ENCODE measurements at places on chromosomes 5 and 9.

DNA sequence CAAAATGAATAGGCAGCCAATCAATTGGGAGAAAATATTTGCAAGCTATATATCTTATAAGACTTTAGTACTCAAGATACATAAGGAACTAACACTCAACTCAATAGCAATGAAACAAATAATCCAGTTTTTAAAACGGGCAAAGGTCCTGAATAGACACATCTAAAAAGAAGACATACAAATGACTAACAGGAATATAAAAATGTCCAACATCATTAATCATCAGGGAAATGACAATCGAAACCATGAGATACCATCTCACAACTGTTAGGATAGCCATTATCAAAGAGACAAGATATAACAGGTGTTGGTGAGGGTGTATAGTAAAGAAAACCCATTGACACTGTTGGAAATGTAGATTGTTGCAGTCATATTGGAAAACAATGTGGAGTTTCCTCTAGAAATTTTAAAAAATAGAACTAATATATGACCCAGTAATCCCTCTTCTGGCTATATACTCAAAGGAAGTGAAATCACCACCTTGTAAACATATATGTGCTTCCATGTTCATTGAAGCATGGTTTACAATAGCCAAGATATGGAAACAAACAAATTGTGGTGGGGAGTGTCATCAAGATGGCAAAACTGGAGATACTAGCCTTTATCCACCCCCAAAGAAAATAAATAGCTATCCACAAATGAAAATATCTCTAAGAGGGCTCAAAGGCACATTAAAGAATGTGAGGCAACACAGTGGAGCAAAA lies 13.9 kb upstream of the BTNL3 start:
- no peak for DNase-seq

DNA sequence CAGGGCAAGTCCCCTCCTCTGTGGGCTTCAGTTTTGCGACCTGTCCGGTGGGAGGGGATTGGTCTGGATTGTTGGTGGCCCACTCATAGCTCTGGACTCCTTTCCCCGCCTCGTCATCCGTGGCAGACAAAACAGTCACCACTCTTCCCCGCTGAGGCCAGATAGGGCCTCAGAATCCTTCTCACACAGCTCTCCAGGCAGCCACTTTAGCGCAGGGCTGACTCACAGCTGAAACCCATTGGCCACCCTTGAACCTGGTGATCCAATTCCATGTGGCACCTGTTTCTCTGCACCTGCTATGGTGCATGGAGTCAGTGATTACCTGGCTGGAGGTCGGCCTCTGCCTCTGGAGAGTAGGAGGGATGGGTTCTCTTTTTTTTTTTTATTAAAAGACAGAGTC lies 15.8 kb upstream of the CACFD1 start:
- no peak for DNase-seq

GRCh38 chr9:74458832-74459231 lies 38.3 kb upstream of the RORB start:
- no peak for DNase-seq

DNA sequence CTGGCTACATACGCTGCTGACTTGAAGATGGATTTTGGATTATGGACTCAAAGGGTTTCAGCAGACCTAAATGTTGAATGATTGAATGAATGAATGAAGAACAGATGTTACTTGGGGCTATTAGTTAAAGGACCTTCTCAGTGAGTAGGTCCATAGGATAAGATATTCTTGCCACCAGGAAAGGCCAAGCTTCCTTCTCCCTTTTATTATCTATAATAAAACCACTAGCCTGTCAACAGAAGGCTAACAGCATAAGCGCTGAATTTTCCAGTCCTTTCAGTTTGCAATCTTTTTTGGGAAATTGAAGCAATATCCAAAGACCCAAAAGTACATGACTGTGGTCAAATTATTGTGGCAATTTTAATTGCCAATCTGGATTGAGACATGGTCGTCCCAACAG lies 113.3 kb downstream of the SV2C start:
- no peak for DNase-seq

DNA sequence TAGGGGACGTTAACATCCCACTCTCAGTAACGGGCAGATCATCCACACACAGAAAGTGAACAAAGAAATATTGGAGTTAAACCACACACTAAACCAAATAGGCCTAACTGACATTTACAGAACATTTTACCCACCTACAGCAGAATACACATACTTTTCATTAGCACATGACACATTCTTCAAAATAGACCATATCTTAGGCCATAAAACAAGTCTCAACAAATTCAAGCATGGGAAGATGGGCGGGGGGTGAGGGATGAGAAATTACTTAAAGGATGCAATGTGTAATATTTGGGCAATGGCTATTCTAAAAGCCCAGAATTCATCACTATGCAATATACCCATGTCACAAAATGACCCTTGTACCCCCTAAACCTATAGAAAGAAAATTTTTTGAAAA lies 226.2 kb downstream of the ATPSCKMT start:
- DNase-seq = no peak

DNA sequence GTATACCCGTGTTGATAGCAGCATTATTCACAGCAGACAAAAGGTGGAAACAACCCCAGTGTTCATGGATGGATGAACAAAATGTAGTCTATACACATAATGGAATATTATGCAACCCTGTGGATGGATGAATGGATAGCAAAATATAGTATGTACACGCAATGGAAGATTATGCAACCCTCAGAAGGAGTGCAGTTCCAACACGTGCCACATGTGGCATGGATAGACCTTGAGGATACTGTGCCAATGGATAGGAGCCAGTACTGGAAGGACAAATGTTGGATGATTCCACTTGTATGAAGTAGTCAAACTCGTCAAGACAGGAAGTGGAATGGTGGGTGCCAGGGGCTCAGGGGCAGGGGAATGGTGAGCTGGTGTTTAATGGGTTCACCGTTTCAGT lies 44.9 kb downstream of the PLEKHG4B start:
- DNase-seq = no peak

DNA sequence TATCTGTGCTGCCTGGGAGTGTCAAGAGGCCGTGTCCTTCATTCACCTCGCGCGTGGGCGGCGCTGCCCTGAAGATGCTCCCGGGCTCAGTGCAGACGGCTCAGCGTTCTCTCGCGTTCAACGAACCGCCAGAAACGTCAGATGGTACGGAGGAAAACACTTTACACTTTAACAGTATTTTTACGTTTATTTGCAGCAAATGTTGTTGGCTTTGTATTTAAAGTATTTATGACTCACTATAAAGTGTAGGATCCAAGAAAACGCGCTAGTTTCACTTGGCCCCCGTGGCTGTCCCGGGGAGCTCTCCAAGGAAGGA lies 544 bp upstream of the ERCC6L2 start:
- no peak for DNase-seq

DNA sequence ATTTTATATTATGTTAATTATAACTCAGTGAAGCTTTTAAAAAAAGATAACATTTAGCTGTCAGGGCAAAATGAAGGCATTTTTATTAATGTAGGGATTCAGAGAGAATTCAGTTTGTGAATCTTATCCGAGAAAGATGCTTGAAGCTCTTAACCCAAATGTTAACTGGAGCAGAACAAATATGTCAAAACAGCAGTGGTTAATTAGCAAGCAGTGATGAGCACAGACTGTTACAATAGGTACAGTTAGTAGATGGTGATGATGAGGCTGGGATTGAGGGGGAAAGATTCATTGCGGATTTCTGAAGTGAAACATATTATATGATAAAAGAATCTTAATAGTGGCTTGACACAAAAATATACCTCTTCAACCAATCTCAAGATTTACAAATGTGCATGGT lies 356.7 kb downstream of the DIRAS2 start:
- DNase-seq = no peak

DNA sequence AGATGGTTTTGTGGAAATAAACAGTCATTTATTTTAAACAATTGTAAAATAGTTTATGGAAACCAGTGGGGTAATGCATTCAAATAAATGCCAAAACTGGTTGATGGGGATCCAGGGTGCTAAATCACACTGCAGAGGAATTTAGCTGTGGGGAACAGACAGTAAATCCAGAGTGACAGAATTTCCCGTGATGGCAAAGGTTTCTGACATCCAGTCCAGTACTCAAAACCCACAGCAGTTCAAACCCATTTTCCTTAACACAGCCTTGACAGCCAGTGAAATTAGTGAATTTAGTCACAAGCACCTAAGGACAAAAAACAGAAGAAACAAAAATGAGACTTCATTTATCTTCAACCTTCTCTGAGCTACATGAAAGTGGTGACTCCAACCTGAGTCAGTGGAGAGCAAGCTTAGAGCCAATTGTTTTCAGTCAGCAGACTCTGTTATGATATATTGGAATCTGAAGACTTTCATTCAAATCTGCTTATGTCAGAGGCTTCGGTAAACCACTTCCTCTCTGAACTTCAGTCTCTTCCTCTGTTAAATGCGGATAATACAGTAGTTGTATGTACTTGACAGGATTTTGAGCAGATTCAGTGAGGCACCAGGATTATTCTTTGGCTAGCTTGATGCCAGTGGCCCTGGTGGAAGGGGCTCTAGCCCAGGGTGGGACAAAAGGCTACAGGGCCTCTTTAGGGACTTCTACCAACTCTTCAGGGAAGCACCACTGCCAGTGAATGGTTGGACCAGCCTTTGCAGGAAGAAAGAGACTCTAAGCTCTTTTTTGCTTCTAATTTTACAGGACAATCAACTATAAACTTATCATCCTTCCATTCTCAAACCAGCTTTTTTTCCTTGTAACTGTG lies 185.3 kb downstream of the MAPKAP1 start:
- peak; percentile 9 for DNase-seq

DNA sequence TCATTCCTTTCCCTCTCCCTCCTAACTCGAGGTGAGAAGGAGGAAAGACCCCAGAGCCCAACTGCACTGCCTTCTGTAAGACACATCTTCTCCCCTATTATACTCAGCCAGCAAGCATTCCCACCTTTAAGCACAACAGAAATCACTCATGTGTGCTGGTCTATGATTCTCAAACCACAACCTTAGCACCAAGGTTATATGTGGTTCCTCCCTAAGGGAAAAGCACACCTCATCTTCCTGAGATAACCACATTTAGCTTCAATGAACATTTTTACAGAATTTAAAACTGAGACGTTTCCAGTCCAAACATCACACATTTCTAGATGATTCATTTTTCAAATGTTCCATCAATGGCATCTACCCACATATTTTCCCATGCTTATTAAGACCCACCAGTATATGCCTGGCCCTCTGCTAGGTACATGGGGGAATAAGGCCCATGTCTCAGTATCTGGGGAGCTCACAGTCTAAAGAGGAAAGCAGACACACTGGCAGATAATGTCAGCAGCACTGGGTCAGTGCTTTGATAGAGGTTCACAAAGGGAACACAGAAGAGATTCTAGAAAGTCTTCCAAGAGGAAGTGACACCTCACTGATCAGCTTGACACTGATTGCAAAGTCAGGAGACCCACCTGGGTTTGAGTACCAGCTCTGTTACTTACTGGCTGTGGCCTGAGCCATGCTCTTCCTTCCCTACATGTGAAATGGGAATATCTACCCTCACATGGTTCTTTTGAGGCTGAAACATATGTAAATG lies 245.4 kb downstream of the DENND1A start:
- no peak for DNase-seq

DNA sequence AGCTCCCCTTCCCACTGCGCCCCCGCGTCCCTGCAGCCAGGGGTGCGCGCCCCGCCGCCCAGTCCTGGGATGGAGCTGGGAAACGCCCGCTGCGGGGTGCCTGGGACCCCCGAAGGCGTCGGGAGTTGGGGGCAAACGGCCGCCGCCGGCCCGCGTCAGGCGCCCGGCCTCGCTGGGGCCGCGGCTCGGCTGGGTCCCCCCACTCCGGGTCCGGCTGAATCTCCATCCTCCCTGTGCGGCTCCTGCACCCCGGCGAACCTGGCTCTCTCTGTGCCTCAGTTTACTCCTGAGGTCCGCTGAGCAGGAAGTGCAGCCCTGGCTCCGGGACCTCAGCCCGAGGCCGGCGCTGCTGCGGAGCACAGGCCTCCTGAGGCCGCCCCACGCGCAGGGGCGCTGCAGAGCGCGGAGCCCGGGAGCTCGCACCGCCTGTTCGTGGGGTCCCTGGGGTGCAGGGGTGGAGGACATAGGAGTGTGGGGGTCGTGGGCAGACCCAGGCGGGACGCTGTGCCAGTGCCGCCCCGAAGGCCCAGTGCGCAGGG lies 13.9 kb upstream of the TMEM250 start:
- DNase-seq = no peak

- DNase-seq = no peak
These were observed 2.6 kb downstream of the DIAPH1 start for GRCh38 chr5:141615991-141616720.

Data from activated naive CD8-positive, alpha-beta T cell treated with anti-CD3 and anti-CD28 coated beads, Interleukin-2, amount 50 U/mL, for 16 hours (primary cell).